Activated naive CD4-positive, alpha-beta T cell treated with anti-CD3 and anti-CD28 coated beads for 36 hours (primary cell): ENCODE measurements at places on chromosomes 1 and 21. TPM values are rescaled to one million over a fixed set of nuclear protein-coding genes. Genes with fewer than 3 reads are reported as not detected.
A peak's percentile ranks its signal among the peaks of the same experiment; 100 is the strongest.

Gene ADORA1
- total RNA-seq: not detected

Gene AMY1C
- total RNA-seq: not detected

- H3K27ac ChIP-seq: peak overlapping the region; percentile 70
- peaks cover 4% of the 10 kb centered on the region for H3K36me3 ChIP-seq
- H3K27me3 ChIP-seq: peaks cover 3% of the 10 kb centered on the region
- peak; percentile 54 for DNase-seq
- H3K4me1 ChIP-seq: peaks cover 22% of the 10 kb centered on the region
These were observed 992 bp downstream of the TENT5C start for GRCh38 chr1:117606649-117607430.

- H3K27me3 ChIP-seq: no peaks in the 10 kb centered on the region
- no peak overlapping the region for H3K4me3 ChIP-seq
- H3K36me3 ChIP-seq: peaks cover 1% of the 10 kb centered on the region
These were observed 534.6 kb downstream of the SMYD3 start for GRCh38 chr1:245972476-245972875.

DNA sequence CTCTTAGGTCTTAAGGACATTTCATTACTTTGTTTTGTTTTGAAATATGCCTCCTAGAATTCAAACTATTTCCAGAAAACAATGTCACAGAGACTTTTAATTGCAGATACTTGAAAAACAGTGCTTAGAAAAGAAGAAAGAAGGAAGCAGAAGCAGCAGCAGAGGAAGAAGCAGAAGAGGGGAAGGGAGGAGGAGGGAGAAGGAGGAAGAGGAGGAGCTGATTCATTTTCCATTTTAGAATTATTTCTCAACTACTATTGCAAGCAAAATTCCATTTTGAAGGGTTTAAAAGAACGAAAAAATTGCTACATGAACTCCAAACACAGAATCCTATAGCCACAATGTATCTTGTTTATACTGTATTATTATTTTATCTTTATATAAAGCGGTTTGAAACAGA is 13.9 kb downstream of the RC3H1 start:
- DNase-seq: no peak
- no peak overlapping the region for H3K4me3 ChIP-seq
- peaks cover 47% of the 10 kb centered on the region for H3K4me1 ChIP-seq
- H3K36me3 ChIP-seq: peaks cover 20% of the 10 kb centered on the region
- no peaks in the 10 kb centered on the region for H3K27me3 ChIP-seq

DNA sequence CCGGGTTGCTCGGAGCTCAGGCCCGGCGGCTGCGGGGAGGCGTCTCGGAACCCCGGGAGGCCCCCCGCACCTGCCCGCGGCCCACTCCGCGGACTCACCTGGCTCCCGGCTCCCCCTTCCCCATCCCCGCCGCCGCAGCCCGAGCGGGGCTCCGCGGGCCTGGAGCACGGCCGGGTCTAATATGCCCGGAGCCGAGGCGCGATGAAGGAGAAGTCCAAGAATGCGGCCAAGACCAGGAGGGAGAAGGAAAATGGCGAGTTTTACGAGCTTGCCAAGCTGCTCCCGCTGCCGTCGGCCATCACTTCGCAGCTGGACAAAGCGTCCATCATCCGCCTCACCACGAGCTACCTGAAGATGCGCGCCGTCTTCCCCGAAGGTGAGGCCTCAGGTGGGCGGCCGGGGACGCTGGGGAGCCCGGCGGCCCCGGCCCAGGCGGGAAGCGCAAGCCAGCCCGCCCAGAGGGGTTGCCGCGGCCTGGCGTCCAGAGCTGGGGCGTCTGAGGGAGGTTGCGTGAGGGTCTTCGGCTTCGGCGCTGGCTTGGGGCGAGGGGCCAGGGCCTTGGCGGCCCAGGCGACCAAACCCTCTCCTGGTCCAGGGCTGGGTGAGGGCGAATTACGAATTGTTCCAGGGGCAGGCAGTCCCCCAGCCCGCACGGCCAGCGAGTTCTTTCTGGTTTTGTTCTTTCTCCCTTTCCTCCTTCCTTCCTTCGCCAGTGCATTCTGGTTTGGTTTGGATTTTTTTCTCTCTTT is 805 bp downstream of the SIM2 start:
- H3K27ac ChIP-seq: no peak overlapping the region
- no peaks in the 10 kb centered on the region for H3K36me3 ChIP-seq
- peaks cover 74% of the 10 kb centered on the region for H3K27me3 ChIP-seq
- H3K4me3 ChIP-seq: peak overlapping the region; percentile 64
- no peak for DNase-seq
- H3K4me1 ChIP-seq: peaks cover 28% of the 10 kb centered on the region

- peak; percentile 66 for DNase-seq
- peak overlapping the region; percentile 100 for H3K4me3 ChIP-seq
- H3K36me3 ChIP-seq: peaks cover 4% of the 10 kb centered on the region
- H3K27me3 ChIP-seq: peaks cover 24% of the 10 kb centered on the region
- H3K27ac ChIP-seq: peak overlapping the region; percentile 61
These were observed 809 bp downstream of the SYT11 start for GRCh38 chr1:155859881-155860871.

DNA sequence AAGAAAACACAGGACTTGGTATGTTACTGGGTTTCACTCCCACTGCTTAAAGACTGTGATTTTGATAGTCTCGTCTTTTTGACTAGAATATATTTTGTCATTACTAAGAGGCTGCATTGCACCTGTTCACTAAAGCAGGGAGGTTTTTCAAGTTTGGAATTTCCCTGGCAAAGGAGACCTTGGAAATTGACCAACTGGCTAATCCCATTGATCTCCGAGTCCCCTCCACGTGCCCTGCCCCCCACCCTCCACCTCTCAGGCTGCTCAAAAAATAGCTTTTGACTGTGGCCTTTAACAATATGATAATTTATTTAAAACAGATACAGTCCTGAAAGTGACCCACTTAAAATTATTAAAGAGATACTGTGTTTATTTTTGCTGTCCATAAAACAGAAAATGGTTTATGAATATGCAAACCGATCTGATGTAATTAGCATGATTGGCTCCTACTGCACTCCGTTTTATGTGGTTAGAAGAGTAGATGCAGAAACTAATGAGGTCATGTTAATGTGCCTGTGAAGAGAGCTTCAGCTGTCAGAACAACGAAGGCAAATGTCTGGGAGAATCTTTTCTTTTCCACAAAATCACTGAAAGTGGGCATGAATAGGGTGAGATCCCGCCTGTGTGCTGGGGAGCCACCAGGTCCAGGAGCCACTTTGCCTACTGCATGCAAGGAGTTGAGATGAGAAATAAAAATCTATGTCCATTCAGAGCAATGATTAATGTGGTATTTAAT is 361.5 kb downstream of the RRAGC start:
- H3K36me3 ChIP-seq: no peaks in the 10 kb centered on the region
- peaks cover 5% of the 10 kb centered on the region for H3K4me1 ChIP-seq
- H3K27me3 ChIP-seq: peaks cover 5% of the 10 kb centered on the region
- H3K27ac ChIP-seq: no peak overlapping the region

GRCh38 chr1:18535391-18536210 is 54.9 kb downstream of the KLHDC7A start:
- no peak overlapping the region for H3K4me3 ChIP-seq
- no peak overlapping the region for H3K27ac ChIP-seq
- peaks cover 15% of the 10 kb centered on the region for H3K27me3 ChIP-seq
- H3K4me1 ChIP-seq: no peaks in the 10 kb centered on the region
- no peak for DNase-seq
- H3K36me3 ChIP-seq: no peaks in the 10 kb centered on the region

DNA sequence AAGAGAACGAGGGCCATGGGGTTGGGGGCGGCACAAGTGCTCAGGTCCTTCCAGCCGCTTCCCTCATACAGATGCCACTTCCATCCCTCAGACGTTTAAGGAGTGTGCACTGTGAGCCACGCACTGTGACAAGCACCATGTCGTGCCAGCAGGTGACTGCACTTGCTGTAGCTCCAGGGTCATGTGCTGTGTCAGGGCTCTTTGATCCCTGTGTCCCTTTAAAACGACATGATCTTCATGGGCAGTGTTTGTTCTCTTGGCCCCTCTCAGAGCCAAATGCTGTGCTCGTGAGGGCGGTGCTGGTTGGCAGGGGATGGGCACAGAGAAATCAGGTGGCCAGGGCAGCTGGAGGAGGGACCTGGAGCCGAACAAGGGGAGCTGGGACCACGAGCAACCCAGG is 19.9 kb downstream of the IL10RB start:
- no peak overlapping the region for H3K27ac ChIP-seq
- DNase-seq: no peak
- no peaks in the 10 kb centered on the region for H3K27me3 ChIP-seq

GRCh38 chr1:186828611-186829454 is at the start of gene PLA2G4A:
TSS of gene PLA2G4A (plus strand) at chr1:186828949. CDS start at chr1:186854355, 25,406 bp downstream.
- no peak within 1 kb of the TSS for H3K27ac ChIP-seq
- H3K36me3 ChIP-seq: no peaks in the 10 kb centered on the region
- peak within 1 kb of the TSS; percentile 61 for H3K4me3 ChIP-seq
- H3K4me1 ChIP-seq: peaks cover 8% of the 10 kb centered on the region
- peaks cover 20% of the 10 kb centered on the region for H3K27me3 ChIP-seq

GRCh38 chr1:234000557-234001041 is 96.1 kb downstream of the SLC35F3 start:
- no peaks in the 10 kb centered on the region for H3K36me3 ChIP-seq
- DNase-seq: no peak
- H3K4me3 ChIP-seq: no peak overlapping the region
- H3K27me3 ChIP-seq: peaks cover 14% of the 10 kb centered on the region

DNA sequence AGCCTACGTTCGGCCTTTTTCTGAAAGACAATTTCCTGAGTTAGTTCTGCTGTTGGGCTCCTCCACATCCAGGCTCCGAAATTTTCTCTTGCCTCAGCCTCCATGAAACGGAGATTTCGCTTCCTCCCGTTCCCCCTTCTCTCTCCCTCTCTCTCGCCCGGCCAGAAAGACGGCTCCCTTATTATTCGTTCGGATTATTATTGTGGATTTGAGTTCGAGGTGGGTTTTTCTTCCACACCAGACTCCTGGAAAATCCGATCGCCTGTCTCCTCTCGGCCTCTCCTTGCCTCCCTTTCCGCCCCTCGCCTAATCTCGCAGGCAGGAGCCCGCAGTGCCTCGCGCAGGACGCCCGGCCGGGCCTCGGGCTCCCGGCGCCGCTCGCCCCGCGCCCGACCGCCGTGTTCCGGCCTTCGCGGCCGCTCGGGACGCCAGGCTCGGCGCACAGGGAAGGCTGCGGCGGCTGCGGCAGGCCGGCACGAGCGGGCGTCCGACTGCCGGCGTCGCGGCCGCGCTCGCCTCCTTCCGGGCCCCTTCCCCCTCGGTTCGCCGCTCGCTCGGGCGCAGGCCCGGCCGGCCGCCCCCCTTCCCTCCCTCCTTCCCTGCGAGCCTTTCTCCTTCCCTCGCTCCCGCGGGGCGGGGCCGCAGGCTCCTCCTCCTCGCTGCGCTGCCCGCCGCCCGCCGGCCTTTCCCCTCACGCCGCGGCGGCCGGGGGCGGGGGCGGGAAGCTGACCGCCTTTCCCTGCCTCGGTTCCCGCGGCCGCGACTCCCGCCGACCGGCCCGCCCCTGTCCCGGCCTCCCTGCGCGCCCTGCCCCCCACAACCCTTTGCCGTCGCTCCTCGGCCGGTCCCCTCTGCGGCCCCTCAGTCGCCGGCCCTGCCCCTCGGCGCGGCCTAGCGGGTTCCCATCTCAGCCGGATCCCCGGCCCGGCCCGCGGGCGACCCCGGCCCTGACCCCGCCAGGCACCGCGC is at the start of gene ARHGEF11:
Gene ARHGEF11, minus strand, starts transcription at position 493 of the 969 bp plus-strand sequence. CDS start 1,412 bp downstream, outside the sequence.
- DNase-seq: peak; percentile 26
- H3K4me1 ChIP-seq: peaks cover 12% of the 10 kb centered on the region
- peaks cover 65% of the 10 kb centered on the region for H3K27me3 ChIP-seq
- no peak within 1 kb of the TSS for H3K27ac ChIP-seq
- H3K4me3 ChIP-seq: peak within 1 kb of the TSS; percentile 79

GRCh38 chr21:45596704-45597318 is 46.7 kb upstream of the PCBP3 start:
- peaks cover 28% of the 10 kb centered on the region for H3K4me1 ChIP-seq
- no peaks in the 10 kb centered on the region for H3K27me3 ChIP-seq
- no peak overlapping the region for H3K4me3 ChIP-seq
- no peak overlapping the region for H3K27ac ChIP-seq
- DNase-seq: peak; percentile 92

- no peak overlapping the region for H3K27ac ChIP-seq
- H3K36me3 ChIP-seq: peaks cover 22% of the 10 kb centered on the region
- H3K4me3 ChIP-seq: no peak overlapping the region
- no peak for DNase-seq
- no peaks in the 10 kb centered on the region for H3K27me3 ChIP-seq
- H3K4me1 ChIP-seq: peaks cover 7% of the 10 kb centered on the region
These were observed 8.2 kb upstream of the METTL18 start for GRCh38 chr1:169802888-169803287.
